GM06990 (cell line): ENCODE measurements at places on chromosomes 7 and 10.

DNA sequence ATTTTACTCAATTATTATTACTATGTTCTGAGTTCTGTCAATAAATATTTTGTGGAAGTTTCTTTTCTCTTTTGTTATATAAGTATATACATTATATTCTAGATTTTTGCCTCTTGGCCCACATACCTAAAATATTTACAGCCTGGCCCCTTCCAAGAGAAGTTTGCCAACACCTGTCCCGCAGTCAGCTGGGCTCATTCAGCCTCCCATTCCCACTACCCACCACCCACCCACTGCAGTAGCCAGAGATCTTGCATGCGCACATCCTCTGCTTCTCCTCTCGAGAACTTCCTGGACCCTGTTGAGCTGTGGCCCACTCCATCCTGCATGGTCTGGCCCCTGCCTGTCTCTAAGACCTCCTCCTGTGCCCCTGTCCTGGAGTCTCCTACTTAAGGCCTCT is 33.6 kb downstream of the WIPF3 start:
- DNase-seq, result no peak

DNA sequence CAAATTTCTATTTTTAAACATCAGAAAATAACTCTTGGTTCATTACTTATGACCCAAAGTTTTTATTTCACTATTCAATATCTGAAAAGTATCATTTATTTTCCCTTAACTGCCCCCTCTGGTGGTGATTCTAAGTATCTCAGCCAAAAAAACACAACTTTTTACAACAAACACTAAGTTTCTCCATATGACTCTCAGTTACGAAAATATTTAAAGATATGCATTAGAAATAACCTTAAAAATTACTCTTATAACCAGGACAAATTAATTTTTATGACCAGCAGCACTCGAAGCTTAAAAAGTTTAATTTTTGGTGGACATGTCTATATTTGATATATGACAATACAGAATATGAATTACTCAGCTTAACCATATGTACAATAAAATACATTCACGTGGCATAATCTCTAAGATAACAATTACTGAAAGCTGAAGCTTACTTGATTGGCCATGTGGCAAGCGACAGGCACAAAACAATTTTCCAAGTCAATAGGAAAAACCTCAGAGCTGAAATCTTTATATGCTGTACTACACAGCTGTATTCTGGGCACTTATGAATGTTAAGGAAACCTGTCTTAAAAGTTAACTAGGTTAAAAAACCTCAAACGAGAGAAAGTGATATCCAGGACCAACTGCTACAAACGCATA is 2.3 kb downstream of the HNRNPA2B1 start:
- DNase-seq, result no peak

GRCh38 chr7:155795401-155795800 is 16.9 kb downstream of the SHH start:
- no peak for DNase-seq

DNA sequence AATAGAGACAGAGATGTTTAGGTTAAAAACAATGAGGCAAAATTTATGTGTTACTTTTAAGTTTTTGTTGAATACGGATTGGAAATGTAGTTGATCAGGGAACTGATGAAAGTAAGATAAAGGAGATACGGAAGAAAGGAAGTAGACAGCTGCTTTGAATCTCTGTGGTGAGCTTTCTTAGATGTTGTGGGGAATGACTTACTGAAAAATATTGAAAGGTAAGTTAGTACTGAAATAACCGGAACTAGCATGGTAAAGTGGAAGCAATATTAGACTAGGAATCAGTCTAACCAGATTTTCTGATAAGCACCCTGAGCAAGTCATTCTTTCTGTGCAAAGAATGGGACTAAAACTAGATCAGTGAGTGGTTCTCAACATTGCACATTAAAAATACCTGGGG is 34.8 kb downstream of the LUC7L2 start:
- no peak for DNase-seq

DNA sequence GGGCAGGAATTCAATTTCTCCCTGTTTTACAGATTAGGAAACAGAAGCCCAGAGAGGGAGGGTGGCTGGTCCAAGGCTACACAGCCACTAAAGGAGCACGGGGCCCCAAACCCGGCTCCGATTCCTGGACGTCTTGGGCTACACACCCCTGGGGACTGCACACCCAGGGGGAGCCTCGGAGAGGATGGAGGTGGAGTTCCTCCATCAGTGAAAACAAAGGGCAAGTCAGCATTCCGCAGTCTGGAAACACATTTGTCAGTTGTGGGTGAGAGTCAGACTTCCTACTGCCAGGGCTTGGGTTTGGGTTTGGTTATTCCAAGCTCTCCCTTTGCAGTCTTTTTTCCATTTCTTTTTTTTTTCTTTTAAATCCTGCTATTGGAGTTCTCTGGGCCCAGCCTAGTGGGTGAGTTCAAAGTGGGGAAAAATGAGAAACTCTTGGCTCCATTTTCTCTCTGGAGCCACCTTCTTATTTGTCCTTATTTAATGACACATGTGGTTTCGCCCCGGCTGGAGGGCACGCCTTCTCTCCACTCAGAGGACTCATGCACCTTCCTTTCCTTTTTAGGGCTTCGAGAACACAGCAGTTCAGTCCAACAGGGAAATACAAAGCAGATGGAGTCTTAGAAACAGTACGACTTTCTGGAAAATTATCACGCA is 59.9 kb upstream of the AQP1 start:
- DNase-seq, result no peak

- DNase-seq, result no peak
These were observed 347.8 kb downstream of the ETV1 start for GRCh38 chr7:13641714-13642113.

DNA sequence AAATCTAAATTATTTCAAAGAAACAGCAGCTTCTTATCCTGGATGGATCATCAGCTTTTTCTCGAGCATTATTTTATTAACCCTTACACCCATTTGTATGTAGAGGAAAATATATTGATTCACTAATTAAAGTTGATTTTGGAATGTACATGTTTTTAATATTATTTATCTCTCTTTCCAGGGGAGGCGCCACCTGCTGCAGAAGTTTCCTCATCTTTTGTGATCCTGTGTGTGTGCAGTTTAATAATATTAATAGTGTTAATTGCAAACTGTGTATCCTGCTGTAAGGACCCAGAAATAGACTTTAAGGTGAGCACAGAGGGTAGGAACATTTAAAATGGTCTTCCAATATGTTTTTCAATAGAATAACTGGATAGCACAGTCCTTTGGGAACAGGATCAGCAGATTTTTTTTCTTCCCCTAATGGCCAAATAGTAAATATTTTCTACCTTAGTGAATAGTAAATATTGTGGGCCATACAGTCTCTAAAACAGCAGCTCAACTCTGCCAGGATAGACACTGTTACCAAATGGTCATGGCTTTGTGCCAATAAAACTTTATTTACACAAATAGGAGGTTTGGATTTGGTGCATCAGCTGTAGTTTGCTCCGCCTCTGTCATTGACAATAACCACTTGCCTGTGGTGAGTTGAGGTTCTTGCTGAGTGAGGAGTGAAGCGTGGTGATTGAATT is 30.6 kb downstream of the LMTK2 start:
- DNase-seq, result no peak

DNA sequence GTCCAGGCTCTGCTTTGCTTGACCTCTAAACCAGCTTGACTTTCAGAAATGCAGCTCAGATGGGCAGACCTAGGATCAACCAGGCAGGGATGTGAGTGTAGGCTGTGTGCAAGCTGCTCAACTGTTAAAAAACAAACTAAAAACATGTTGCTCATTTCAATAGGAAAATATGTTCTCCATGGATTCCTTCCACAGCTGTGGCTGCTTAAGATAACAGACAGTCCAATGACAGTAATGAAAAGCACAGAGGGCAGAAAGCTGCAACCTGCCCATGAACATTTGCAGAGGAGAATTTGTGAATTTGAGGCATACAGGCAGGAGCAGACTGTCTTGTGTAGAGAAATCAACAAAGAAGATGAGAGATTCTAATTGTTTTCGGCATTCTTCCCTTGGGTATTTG is 534.2 kb downstream of the CCSER2 start:
- DNase-seq, result no peak

GRCh38 chr7:117667456-117667855 is 187.6 kb downstream of the CFTR start:
- no peak for DNase-seq

- DNase-seq, result no peak
These were observed 162.3 kb upstream of the AHR start for GRCh38 chr7:17136126-17136525.

DNA sequence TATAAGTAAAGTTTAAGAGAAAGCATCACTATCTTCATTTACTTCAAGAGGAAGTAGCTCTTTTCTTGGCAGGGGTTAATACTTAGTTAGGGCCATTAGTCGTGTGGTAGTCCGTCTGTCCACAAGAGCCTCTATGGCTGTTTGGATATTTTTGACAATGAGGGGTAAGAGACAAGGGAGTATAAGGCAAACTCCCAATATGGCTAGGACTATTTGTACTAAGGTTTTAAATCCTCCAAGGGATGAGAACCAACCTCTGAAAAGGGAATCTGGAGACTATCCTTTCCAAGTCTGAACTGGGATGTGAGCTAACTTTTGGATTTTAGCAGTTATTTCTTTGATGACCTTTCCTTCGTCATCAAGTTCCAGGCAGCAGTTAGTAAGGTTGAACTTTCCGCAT is at the start of gene ZNF117:
Gene ZNF117, minus strand, starts transcription at position 101 of the 400 bp plus-strand sequence.
- no peak for DNase-seq

- no peak for DNase-seq
These were observed 72.6 kb downstream of the COPG2 start for GRCh38 chr7:130595986-130596385.

DNA sequence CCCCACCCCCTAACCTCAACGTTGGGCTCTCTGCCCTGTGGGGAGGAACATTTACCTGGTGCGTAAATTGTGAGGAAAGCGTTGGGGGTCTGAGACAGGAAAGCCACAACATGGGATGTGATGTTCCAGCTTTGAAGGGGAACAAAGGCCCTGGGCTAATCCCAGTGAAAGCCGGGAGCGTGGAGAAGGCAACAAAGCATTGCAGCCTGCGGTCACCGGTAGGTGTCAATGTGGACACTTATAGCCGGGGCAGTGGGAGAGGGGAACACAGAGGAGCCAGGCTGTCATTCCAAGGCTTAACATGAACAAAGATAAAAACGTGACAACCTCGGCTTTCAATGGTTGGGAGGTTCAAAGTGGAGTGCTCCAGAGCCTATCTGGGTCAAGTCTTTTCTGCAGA is 12.7 kb downstream of the PTF1A start:
- no peak for DNase-seq

- DNase-seq, result no peak
These were observed 686.9 kb upstream of the FOXK1 start for GRCh38 chr7:3995187-3995586.

GRCh38 chr10:70576803-70577517 is 25.6 kb downstream of the PRF1 start:
- no peak for DNase-seq

DNA sequence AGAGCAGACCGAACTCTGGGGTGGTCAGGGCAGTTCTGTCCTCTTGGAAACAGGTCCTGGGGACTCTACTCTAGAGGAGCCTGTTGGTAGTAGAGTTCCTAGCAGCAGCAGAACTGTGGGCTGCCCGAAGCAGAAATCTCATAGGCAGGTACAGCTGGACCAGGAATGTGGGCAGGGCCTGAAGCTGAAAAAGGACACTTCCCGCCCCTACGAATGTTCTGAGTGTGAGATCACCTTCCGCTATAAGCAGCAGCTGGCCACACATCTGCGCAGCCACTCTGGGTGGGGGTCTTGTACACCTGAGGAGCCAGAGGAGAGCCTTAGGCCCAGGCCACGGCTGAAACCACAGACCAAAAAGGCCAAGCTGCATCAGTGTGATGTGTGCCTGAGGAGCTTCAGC is 8.3 kb upstream of the ZNF783 start:
- DNase-seq, result no peak

DNA sequence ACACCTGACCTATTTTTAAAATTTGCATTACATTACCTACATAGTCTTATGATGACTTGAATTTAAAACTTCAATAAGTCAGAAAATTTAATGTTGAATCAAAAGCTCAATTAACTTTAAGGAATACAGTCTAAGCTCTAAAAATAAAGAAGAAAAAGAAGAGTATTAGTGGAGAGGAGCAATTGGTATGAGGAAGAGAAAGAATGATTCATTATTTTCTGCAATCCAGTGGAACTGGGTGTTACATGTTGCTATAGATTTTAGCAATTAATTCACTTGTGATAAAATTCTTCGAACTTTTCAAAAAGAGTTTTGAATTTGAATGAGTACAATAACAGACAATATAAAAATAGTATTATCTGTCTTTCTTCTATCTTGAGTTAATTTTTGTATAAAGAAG is 158.9 kb upstream of the POT1 start:
- no peak for DNase-seq

GRCh38 chr7:22153432-22154142 is 203.4 kb downstream of the RAPGEF5 start:
- DNase-seq, result no peak

DNA sequence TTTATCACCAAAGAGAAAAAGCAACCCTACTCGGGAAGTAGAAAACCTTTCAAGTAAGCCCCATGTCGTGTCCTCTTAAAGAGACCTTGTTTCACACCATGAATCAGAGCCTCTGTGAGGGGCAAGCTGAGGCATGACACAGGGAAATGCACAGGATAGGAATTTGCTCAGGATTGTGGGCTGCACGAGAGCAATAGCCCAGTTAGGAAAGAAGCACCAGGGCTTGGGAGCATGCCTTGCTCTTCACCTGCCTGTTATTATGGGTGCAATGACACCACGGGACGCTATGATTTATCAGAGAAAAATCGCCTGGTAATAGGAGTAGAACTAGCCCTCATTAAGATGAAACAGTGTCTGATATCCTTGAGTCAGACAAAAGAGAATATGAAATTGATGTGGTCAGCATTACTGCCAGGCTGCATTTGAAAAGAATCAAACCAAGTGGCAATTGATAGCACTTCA is 562.9 kb upstream of the NRP1 start:
- DNase-seq, result no peak
